ENCODE measurements at places on chromosomes 16 and 17.

GRCh38 chr16:85253084-85253941, 141.0 kb upstream of the CIBAR2 start:
- DNase-seq = peak; percentile 11

DNA sequence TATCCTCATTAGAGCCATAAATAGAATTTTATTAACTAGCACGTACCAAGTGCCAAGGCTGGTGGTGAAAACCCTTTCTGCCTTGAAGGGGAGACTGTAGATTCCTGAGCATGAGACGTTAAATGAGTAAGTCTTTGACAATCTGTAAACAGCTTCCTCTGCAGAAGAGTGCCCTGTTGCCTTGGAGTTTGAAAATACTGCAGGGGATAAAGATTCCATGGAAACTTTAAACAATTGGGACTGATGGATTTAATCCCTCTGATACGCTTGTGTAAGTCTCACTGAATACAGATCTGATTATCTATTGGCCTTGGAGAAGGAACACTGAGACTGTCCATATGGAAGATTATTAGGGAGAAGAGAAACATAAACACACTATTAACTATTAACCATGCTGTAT, 1053.4 kb upstream of the RBFOX1 start:
- DNase-seq = no peak

DNA sequence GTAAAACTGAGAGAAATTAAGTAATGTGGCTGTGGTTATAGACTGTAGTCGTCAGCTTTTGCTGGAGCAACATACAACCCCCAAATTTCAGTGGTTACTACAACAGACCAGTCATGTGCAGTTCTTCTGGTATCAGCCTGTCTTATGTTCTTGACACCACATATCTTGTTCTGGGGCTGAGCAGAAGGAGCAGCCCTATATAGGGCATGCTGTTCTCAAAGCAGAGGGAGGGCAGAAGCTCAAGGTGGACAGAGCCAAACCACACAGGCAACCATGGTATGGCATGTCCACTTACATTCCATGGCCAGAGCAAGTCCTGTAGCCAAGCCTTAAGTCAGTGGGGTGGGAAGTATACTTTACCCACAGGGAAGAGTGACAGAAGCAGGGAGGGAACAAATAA, 7.7 kb downstream of the PRKAR1A start:
- no peak for DNase-seq

DNA sequence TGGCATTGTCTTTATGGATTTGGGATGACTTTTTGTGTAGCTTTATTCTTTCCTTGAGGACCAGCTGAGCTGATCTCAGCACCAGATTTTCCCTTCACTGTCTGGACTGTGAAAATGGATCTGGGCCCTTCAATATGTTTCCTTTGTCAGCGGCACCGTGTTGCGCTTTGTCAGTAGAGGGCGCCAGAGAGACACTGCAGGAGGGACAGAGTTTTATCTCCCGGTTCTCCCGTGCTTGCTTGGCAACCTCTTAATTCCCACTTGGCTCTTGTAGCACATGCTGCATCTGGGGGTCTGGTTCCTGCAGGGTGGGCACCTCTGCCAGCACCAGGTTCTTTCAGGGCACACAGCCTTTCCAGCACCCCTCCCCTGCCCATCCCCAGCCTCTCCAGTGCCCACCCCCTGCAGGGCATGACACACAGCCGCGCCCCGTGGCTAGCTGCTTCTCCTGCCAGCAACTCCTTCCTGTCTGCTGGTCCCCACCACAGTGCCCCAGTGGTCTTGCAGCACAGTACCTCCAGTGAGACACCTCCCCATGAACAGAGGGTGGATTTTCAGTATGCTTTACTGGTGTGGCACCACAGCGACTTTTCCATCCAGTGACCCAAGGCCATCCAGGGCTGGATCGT, 19.6 kb downstream of the OR1D5 start:
- DNase-seq = no peak

GRCh38 chr17:61597607-61598006, 6.6 kb upstream of the NACA2 start:
- DNase-seq = no peak

GRCh38 chr16:61002479-61003204, 1033.6 kb downstream of the CDH8 start:
- DNase-seq = no peak

DNA sequence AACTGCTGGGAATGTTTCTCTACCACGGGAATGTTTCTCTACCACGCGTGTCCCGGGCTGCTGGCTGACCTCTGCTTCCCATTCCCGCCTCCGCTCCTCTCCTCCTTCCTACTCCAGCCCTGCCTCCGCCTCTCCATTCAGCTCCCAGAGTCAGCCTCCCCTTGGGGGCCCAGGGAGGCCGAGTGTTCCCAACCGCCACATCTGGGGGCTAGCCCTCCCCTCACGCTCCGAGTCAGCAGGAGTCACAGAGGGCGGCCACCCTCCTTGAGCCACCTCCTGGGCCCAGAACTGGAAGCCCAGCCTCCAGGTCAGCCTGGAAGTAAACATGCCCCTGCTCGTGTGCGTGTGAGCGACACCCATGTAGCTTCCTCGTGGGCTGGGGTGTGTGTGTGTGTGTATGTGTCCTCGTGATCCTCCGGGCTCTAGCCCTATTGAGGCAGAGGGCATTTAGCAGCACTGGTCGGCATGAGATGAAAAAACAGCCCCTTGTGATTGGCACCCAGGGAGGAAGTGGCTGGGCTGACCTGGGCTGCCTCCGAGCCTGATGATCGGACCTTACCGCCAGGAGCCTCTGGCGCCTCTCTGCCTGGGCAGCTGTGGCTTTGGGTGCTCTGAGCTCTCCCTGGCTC, 7.3 kb downstream of the CYGB start:
- DNase-seq = no peak

DNA sequence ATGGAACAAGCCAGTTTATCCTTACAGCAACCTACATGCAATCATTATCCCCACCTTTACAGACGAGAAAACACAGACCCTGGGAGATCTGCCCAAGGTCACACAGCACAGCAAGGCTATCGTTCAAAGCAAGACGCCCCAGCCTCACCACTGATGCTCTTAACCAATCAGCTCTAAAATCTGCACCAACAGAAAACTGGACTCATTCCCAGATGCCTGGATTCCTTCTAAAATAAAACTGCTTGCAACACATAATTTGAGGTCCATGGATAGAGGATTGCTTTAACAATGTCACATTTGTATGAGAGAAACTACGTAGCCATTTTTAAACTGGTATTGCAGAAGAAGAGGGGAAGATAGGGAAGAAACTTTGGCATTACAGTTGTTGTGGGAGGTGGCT, 6.8 kb downstream of the COTL1 start:
- DNase-seq = no peak

DNA sequence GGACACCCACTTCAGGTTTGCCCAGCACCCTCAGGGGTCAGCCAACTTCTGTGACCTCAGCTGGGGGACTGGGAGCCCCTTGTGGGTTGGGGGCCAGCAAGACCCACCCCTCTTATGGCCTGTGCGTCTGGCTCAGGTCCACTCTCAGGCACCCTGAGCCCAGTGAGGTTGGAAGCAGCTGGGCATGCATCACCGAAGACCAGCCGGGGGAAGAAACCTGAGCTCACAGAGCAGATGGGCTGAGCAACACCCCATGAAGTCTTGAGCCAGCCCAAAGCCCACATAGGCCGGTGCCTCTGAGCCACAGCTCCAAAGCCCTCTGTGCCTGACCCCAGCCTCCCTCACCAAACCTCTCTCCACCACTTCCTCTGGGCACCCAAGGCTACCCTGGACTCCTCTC, 166.7 kb downstream of the RBFOX3 start:
- no peak for DNase-seq

DNA sequence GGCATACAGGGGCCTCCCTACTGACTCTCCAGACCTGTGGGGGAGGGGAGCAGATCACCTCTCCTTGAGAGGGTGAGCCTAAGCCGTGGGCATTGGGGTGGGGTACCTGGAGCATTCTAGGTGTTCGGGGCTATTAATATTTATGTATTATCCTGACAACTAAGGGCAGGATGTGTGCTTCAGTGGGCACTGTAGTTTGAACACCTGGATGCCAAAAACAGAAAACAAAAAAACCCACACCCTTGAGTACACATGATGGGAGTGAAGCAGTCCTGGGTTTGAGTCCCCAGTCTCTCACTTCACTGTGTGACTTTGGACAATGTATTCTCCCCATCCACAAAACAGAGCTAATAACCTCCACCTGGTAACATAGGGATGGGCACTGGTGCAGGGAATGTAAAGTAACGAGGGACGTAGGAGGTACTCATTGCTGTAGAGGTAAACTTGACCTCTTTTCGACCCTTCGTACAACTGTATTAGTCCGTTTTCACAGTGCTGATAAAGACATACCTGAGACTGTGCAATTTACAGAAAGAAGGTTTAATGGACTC, 257.8 kb downstream of the CPPED1 start:
- DNase-seq = no peak

Measured in stimulated activated CD8-positive, alpha-beta memory T cell treated with anti-CD3 and anti-CD28 coated beads, Interleukin-15, amount 100 ng/mL, for 4 hours (primary cell).